ENCODE measurements at places on chromosomes 11 and 22.

- DNase-seq = no peak
Observed at GRCh38 chr11:16678466-16679116, 59.9 kb upstream of the C11orf58 start.

GRCh38 chr11:12159351-12160099 is 49.1 kb downstream of the MICAL2 start:
- peak; percentile 68 for DNase-seq

DNA sequence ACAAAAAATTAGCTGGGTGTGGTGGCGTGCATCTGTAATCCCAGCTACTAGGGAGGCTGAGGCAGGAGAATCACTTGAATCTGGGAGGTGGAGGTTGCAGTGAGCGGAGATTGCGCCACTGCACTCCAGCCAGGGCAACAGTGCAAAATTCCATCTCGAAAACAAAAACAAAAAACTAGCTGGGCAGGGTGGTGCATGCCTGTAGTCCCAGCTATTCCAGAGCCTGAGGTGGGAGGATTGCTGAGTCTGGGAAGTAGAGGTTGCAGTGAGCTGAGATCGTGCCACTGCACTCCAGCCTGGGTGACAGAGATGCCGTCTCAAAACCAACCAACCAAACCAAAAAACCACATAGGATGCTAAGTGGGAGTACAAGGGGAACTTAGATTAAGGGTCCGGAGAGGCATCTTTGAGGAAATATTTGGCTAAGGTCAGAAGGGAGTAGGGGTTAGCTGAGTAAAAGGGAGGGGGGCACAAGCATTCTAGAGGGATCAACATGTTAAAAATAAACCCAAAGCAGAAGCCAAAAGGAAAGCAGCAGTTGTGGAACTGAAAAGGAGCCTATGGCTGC is 10.2 kb downstream of the PHF5A start:
- DNase-seq = peak; percentile 15

- no peak for DNase-seq
Observed at GRCh38 chr11:128568166-128568778, 19.1 kb downstream of the ETS1 start.

- peak; percentile 96 for DNase-seq
Observed at GRCh38 chr11:65540290-65541092, 15.6 kb downstream of the SCYL1 start.

DNA sequence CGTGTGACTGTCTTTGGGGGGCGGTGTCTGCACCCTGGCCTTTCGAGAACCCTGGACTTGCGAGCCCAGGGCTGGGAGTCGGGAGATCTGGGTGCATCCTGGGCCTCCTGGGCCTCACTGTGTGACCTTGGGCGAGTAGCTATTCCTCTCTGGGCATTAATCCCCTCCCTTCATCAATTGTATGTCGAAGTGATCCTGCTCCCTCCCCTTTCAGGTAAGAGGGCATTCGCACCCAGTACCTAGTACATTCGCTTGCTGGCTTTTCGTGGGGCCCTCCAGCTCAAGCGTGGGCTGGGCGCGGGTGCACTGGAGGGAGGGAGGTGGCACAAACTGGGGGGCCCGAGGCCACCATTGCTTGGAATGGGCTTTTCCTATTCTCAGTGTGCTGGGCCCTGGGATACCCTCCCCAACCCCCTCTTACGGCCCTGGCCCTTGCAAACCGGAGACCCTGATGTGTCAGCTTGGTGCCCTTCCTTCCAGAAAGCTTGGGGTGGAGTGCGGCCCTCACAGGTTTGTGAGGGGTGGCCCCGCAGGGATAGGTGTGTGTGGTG is 530 bp downstream of the USP35 start:
- no peak for DNase-seq

GRCh38 chr11:122617297-122617696 is 38.2 kb upstream of the UBASH3B start:
- no peak for DNase-seq

GRCh38 chr22:19664406-19664805 is 49.9 kb upstream of the SEPTIN5 start:
- DNase-seq = no peak

GRCh38 chr22:49141761-49142160 is 685.9 kb downstream of the BRD1 start:
- no peak for DNase-seq

- no peak for DNase-seq
Observed at GRCh38 chr11:126743628-126744027, 256.9 kb downstream of the KIRREL3 start.

- no peak for DNase-seq
Observed at GRCh38 chr11:17579451-17579850, 32.4 kb downstream of the OTOG start.

DNA sequence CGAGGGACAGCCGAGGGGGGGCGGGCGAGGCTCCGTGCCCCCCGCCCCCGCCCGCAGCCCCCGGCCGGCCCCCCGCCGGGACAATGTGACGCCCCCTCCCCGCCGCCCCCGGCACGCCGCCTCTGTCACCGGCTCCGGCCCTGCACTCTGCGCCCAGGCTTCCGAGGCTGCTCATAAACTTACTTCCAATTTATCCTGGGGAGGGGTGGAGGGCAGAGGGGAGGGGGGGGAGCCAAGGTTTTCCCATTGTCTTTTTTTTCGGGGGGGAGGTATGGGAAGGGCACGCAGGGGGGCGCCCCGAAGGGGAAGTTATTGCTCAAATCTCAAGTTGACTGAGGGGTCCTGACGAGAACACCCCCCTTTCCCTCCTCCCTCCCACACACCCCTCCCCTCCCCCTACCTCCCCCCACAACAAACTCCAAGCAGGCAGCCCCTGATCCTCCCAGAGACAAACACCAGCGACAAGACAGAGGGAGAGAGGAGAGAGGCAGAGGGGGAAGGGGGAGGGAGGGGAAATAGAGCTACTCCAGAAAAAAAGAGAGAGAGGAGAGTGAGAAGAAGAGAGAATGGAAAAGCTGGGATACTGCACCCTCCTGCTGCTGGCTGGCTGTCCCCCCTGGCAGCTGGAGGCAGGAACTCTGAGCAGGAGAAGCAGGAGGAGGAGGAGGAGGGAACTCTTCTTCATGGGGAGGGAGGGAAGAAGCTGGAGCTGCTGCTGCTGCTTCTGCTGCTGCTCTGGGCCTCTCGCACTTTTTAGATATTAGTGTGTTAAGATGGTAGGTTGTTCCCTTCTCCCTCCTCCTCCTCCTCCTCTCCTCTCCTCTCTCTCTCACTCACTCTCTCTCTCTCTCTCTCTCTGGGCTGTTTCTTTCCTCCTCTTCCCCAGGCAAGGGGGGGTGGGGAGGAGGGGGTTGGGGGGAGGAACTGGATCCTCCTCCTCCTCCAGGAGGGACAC is 631 bp downstream of the PHF21A start:
- DNase-seq = peak; percentile 76

DNA sequence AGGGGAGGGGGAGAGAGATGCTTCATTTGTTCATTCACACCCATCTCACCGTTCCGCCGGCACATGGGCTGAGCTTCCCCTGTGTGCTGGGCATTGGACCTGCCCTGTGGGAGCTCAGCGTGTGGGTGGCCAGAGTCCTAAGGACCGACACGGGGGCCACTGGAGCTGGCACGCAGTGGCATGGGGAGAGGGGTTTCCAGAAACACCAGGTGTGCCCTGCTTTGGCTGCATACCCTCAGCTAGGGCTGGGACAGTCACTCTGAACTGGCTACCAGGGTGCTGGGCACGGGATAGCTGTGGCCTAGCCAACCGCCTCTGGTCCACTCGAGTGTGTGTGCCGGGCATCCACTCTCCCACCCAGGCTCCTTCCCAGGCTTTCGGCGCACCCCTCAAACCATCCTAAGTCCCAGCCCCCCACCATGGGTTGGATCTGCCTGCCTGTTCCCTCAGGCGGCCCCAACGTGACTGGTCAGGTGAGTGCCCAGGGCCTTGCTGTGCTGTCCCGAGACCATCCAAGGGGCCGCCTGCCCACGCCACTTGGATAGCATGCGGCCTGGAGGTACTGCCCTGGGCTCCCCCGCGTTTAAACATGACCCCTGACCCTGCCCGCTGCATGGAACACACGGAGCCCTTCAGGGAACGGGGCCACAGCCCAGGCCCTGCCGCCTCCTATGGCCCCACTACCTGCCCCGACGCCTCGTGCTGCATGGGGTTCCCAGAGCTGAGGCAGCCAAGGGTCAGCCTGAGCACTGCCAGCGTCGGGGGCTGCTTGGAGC is 51.6 kb upstream of the LINC01488 start:
- DNase-seq = no peak

DNA sequence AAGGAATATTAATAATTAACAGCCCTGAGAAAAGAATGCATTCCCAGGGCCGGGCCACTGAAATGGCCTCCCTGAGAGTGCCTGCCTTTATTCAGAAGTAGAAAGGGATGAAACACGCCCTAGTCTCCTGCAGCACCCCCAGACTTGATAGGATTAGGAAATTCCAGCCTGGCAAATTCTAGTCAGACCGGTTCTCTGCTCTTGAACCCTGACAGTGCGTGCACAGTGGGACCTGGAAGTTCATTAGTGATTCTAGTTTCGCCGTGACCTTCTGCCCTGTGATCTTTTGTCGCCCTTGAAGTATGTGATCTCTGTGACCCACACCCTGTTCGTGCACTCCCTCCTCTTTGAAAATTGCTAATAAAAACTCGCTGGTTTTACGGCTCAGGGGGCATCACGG is 2.1 kb upstream of the GSTP1 start:
- DNase-seq = no peak

GRCh38 chr11:65279741-65280440 is 18.1 kb downstream of the POLA2 start:
- no peak for DNase-seq

- DNase-seq = no peak
Observed at GRCh38 chr11:3086114-3086513, 28.9 kb upstream of the CARS1 start.

DNA sequence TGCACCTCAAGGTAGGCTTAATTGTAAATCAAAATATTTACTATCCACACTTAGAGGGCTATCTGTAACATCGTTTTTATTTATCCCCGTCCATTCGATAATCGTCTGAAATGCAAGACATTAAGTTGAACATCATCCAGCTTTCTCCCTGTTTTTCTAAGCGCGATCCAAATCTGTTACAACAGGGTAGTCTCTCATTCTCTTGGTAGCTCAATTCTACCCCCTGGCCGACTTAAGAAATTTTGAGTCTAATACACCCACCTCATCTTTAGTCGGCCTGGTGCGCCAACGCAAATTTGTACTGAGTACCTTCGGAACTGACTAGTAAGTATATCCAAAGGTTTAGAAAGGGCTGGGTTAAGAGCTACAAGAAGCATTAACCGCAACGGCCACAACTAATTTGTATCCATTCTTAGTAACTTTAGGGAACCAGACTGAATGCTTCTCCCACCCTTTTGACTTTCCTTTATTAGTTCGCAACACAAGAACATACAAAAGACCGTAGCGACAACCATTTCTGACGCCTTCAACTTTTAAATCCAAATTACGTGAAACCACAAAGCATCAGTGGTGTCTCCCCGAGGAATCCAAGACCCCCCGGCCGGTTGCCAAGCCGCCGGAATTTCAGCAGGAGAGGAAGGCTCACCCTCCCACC is 1.0 kb upstream of the ZNF143 start:
- DNase-seq = peak; percentile 73

GRCh38 chr22:33108037-33108436 is 49.9 kb upstream of the SYN3 start:
- DNase-seq = no peak

All from hematopoietic multipotent progenitor cell treated with erythropoietin and hydrocortisone succinate and interleukin-3 and kit ligand, for 4 days (in vitro differentiated cells).